Activated gamma-delta T cell treated with anti-CD3 and anti-CD28 coated beads, Interleukin-2, amount 50 U/mL, for 16 hours (primary cell): ENCODE measurements at places on chromosomes 6 and 20.

GRCh38 chr6:138087593-138088325, 19.5 kb downstream of the PERP start:
- no peak for DNase-seq

- DNase-seq = no peak
Observed at GRCh38 chr6:89974834-89975233, 80.6 kb downstream of the GJA10 start.

- DNase-seq = no peak
Observed at GRCh38 chr20:58987790-58988564, 6.9 kb downstream of the NELFCD start.

- DNase-seq = no peak
Observed at GRCh38 chr6:157597461-157598312, 216.7 kb downstream of the ZDHHC14 start.

- DNase-seq = no peak
Observed at GRCh38 chr6:2482773-2483172, 237.4 kb upstream of the GMDS start.

DNA sequence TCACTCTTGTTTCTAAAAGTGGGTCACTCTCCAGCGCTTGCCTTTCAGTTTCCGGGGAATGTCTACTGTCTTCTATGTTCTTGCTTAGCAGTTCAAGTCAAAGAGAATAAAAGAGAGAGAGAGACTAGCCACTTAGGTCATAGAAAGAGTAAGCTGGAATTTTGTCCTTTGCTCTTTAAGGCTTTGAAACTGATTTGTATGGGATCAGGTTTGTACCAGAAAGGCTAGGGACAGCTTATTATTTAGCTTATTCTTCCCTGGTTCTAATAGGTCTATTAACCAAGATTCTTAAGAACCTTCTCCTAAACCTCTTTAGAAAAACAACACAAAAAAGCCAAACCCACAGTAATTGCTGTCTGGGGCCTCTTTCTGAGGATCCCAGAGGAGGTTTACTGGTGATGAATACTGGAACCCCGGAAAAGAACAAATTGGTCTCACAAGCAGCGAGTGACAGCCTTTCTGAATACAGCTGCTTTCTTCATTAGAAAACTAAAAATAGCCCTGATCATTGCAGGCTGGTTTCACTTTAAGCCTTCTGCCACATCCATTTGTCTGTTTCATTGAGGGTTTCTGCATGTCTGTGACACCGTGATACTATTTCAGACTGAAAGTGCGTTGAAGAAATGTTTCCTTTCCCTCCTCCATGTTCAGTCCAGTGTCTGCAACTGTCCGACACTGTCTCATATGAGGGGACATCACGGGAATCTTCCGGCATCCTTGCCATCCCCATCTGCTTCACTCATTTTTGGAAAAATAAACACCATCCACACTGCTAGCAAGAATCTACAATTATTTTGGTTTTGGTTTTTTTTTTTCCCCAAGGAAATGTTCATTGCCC, 75.1 kb upstream of the ATXN1 start:
- no peak for DNase-seq

- no peak for DNase-seq
Observed at GRCh38 chr20:48405909-48406308, 421.9 kb downstream of the PREX1 start.

DNA sequence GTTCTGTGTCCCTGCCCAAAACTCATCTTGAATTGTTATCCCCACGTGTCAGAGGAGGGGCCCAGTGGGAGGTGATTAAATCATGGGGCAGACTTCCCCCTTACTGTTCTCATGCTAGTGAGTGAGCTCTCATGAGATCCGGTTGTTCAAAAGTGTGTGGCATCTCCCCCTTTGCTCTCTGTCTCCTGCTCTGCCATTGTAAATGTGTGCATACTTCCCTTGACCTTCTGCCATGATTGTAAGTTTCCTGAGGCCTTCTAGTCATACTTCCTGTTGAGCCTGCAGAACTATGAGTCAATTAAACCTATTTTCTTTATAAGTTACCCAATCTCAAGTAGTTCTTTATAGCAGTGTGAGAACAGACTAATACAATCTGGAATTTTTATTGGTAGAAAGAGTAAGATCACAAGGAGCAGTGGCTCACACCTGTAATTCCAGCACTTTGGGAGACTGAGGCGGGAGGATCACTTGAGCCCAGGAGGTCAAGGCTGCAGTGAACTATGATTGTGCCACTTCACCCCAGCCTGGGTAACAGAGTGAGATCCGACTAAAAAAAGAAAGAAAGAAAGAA, 47.1 kb upstream of the SLC22A16 start:
- DNase-seq = no peak

DNA sequence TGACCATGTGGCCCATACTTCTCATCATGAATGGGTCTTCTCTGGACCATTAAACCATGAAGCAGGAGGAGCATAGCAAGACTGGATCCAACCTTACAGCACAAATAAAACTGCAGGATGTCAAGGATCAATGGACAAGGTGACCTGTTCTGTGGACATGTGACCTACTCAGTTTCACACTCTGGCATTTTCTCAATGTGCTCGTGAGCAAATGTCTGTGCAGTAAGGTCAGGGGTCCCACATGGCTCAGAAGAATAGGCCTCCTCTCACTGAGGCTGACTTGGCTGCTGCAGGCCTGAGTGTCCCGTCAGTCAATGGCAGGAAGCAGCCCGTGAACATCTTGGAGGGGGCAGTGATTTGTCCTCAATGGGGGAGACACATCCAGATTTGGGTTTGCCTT, 60.2 kb upstream of the IL20RA start:
- DNase-seq = no peak

GRCh38 chr6:48377115-48377514, 266.1 kb upstream of the PTCHD4 start:
- DNase-seq = no peak

DNA sequence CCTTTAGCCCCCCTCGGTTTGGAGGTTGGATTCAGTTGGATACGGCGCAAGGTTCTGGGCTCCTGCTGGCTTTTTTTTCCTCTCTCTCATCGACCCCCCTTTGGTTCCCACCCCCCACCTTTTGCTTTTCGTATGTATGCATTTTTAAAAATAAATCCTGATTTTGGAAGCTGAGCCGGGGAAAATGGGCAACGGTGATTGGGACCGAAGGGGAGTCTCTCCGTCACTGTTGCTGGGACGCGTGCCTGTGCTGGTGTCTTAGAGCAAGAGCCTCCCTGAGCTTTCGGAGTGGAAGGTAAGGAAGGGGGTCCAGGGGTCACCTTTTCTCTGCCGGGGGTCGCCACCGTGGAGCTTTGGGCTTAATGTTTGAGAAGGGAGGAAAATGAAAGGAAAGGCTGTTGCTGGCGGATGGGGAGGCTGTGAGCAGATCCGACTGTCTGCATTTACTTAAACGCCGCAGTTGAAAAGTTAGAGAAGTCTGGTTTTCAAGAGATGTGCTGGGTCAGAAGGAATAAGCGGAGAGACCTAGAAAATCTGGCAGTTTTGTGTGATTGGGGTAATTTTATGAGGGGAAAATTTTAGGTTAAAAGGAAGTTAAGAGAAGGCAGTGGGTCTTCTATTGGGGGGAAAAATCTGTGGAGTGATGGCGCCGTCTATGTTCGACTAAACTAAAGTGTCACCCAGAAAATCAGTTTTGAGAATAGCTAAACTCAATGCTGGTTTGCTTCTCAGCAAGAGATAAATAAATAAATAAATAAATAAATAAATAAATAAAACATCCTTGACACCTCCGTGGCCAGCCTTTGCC, 828 bp downstream of the ADGRB3 start:
- no peak for DNase-seq

DNA sequence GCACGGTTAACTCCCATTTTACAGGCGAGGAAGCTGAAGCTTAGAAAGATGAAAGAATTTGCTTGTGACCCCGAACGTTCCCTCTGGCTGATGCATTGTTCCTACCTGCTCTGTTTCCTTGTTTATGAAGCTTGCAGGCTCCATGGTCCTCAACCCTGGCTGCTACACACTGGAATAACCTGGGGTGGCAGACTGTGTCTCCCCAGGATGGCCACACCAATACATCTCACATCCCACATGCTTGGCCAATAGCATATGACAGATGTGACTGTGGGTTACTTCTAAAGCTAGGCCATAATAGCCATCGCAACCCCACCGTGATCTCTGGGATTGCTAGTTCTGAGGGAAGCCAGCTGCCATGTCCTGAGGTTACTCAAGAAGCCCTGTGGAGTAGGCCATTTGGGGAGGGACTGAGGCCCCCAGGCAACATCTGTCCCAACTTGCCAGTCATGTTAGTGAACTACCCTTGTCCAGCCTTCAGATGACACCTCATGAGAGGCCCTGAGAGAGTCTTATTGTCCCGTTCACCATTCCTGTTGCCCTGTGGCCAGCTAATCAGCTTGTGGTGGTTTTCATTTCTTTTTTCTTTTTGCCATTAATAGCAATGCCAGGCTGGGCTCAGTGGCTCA, 6.7 kb upstream of the FAM110A start:
- no peak for DNase-seq

GRCh38 chr20:37042986-37043972, 52.5 kb downstream of the RBL1 start:
- peak; percentile 10 for DNase-seq

GRCh38 chr6:63636518-63637021, 968 bp downstream of the PHF3 start:
- DNase-seq = peak; percentile 23

DNA sequence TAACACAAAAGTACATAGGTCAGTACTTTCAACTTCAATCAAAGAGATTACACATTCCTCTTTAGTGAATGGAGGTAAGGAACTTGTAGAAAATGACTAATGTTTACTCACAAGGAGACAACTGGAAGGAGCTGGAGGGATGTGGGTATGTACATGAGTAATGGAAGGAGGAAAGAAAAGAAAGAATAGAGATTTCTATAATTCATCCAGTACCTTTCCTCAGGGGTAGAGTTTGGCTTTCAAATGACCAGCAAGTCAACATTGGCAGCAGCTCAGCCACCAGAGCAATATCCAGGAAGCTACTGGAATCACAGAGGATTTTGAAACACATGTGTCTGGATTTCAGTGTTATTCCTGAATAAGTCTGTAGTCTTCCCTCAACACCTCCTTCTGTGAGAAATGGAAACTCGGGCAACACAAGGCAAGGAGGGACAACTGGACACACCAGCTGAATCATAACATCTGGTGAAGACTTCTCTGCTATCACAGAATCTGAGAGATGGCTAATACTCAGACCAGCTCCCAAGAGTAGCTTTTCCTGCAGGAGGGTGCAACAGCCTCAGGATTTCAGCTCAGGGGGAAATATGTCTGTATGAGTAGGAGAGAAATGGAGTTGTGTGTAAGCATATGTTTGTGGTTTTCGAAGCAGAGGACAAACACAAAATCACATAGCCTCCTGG, 98.8 kb downstream of the HAO1 start:
- DNase-seq = no peak

GRCh38 chr6:28525496-28526039, at the start of gene GPX5:
TSS of gene GPX5 (plus strand) at chr6:28525881. CDS start at chr6:28526014, 133 bp downstream.
- DNase-seq = no peak

DNA sequence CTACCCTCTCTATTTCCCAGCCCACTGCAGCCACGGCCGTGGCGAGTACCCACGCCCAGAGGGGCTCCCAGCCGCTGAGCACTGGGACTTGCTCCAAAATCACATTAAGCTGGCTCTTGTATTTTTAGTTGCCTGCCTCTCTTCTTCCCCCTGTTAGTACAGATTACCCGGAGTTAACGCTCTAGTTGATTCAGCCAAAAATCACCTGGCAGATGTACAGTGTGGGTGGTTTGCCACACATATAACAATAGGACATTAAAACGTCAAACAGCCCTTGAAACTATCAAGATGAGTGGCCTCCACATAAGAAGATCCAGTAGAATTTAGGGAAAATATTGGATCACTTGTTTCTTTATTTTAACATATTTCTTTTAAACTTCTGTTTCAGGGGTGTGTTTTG, 268.8 kb upstream of the PRDM1 start:
- DNase-seq = no peak

DNA sequence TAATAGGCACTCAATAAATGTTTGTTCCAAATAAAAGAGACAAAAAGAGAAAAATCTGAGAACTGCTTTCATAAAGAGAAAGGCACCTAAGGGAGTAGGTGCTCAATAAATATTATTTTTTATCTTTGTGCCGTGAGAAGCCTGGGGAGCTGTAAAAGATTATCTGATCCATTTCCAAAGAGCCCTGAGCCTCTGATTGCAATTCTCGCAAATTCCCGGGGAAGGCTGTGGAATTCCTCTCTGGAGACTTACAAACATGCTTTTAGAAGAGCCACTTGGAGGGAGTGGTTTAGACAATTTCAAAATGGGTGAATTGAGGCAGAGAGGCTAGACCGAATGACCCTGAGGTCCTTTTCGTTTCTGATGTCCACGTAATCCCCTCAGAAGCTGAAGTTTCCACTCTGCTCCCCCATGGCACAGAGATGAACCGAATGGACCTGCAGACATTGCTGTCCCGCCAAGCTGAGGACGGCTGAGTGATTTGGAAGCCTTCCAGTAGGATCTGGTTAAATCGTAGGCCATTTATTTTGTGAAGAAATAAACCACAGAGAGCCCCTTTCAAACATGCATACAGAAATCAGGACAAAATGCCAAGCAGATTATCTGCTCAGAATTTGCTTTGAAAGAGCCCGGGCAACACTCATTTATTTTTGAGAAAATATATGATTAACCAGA, 77.8 kb downstream of the PKHD1 start:
- no peak for DNase-seq

GRCh38 chr20:15925376-15925775, 647.9 kb downstream of the KIF16B start:
- DNase-seq = no peak

DNA sequence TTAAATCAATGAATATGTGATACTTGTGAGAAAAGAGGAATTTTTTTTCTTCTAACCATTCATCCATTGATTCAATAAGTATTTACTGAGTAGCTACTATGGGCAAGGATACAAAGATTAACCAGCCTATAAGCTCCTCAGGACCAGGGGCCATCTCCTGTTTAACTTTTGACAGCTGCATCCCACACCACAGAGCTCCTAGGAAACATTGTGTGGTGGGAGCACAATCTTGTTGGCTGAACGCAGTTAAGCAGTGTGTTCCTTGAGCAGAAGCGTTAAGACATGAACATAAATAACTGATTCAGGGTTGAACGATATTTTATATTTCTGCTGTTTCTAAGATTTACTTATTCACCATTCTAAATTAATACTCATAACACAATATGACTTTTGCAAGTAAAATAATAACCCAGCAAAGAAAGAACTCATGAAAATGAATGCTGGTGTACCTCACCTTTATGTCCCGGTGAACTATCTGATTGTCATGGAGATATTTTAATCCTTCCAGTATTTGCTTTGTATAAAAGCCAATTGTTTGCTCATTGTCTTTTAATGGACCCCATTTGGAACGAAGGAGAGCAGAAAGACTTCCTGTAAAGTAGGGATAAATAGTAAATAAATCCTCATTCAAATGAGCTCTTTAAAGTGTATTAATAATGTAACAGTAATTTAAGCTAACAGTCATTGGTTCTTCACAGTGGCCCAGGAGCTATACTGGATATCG, 62.6 kb upstream of the MAP7 start:
- no peak for DNase-seq
